ENCODE measurements at places on chromosomes 4 and X.

DNA sequence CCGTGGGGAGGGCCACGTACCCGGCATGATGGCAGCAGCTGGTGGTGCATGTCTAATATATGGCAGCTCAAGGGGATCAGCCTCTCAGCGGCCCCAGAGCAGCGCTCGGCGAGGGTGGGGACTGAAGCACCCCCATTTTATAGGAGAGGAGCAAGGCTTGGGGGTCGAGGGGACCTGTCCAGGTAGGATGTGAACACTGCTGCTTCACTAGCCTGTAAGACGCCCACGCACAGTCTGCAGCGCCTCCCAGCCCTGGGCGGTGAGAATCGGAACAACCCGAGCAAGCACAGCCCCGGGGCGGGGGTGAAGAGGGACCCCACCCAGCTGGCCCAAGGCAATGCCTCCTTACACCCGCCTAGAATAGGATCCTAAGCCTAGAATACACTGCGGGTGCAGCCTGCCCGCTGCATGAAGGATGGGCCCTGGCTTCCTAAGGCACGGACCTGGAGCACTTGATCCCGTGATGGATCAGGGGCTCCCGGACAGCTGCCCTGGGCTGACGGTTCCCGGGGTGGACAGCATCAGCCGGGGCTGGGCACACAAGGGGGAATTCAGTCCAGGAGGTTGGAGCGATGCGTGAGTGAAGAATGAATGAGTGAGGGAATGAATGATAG is 17.6 kb downstream of the ADRA2C start:
- no peak for DNase-seq

GRCh38 chr4:47672696-47673095 is 165.2 kb downstream of the CORIN start:
- DNase-seq: no peak

GRCh38 chr4:122700178-122700725 is 32.3 kb upstream of the BBS12 start:
- no peak for DNase-seq

- no peak for DNase-seq
These were observed 14.9 kb upstream of the UGDH start for GRCh38 chr4:39541987-39542610.

DNA sequence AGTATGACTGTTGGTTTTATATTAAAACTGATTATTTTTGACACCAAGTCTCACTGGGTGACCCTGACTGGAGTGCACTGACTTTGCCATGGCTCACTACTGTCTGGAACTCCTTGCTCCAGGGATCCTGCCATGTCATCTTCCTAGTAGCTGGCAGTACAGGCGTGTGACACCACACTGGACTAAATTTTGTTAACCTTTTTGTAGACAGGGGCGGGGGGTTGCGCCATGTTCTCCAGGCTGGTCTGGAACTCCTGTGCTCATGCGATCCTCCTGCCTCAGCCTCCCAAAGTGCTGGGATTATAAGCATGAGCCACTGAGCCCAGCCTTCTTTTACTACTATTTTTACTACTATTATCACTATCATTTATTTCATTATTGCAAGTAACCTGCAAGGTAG is 8.9 kb downstream of the XAGE1A start:
- DNase-seq: no peak

DNA sequence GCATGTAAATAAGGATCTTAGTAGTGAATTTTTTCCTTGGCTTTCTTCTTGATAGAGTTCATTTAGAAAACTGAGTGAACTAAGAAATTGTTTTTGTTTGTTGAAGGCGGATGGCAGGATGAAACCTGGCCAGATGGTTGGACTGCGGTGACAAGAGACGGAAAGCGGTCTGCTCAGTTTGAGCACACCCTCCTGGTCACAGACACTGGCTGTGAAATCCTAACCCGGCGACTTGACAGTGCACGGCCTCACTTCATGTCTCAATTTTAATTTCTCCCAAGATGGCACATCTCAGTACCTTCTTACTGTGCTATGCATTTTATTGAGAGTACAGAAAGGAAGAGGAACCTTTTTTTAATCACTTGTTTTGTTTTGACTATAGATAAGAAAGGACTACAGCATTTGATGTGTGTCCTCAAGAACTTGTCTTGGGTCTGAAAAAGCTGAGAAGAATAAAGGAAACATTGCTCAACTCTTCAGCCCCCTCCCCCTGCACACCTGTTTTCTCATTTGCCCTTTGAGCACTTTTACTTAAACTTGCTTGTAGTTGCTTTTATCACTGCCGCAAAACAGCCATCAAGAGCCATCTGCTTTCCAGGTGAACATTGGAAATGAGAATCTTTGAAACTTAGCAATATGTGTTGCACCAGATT is 27.4 kb downstream of the ADH5 start:
- DNase-seq: no peak

DNA sequence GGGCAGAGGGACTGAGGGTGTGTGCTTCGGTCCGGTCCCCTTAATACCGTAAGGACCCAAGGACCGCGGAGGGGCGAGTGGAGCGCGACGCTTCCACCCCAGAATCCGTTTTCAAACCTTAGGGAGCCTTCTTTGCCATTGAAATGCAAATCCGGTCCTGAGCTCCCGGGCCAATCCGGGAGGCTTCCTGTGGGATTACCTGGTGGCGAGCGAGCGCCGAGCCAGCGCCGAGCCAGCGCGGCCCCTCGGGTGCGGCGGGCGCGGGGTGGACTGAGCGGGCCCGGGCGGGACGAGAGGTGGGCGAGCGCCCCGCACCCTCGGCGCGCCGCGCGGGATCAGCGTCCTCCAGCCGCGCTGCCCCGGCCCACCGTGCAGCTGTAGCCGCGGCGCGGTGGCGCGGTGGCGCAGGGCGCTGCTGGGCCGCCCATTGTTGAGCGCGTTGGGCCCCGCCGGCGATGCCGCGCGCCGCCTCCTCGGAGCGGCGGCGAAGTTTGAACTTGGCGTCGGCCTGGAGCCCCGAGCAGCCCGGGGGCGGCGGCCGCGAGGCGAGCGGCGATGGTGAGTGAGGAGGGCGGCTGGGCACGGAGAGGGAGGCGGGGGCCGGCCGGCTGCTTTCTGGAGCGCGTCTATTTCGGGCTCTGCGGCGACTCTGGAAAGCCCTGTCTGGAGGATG is 208.7 kb downstream of the SOWAHB start:
- DNase-seq: no peak

- DNase-seq: no peak
These were observed 13.0 kb downstream of the SH3BP2 start for GRCh38 chr4:2805712-2806389.

DNA sequence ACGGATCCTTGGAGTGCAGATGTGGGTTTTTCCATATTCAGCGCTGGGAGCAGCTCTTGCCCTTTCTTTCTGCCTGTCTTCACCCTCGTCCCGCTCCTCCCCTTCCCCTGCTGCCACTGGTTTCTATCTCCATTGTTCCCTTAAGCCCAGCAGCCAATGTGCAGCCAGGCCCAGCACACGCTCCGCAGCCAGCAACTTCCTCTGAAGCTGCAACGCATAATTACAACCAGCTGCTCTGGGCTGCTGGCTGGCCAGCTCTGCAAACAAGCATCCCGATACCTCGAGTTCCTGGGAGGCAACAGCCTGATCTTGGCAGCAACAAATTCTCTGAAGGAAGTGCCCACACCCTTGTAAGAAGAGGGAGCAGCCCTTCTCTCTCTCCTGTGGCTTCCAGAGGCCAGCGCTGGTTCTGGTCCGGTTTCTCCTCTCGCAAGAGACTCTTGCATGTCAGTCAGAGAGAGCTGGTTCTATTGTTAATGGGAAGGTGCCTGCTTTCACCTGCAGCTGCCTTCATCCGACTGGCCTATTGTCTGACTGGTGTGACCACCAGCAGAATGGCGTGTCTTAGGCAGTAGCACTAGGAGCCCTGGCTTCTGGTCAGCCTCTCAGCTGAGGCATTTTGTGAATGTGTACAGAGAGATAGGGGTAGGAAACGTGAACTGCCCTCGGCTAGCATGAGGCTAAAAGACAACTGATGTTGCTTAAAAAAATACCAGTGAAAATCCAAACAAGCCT is 83.8 kb upstream of the MAML3 start:
- DNase-seq: peak; percentile 79

- DNase-seq: no peak
These were observed 28.9 kb downstream of the FGF5 start for GRCh38 chr4:80295336-80295735.

DNA sequence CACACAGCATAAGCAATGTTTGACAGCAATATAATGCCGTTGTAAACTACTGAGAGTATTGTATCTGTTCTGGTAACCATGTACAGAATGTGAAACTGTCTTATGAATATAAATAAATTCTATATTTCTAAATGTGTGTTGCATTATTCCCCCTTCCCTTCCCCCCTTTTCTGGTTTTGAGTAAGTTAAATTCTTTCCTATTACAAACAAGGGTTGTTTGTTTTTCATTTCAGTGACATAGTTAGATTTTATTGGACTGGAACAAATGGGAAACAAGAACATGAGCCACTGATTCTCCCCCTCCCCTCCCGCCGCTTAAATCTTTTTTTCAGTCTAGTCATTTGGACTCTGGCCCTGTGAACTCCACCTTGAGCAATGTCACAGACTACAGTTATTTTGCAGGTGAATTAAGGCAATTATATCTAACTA is 69.8 kb downstream of the GPAT3 start:
- DNase-seq: no peak

GRCh38 chrX:17768997-17769396 is 31.7 kb downstream of the SCML1 start:
- no peak for DNase-seq

DNA sequence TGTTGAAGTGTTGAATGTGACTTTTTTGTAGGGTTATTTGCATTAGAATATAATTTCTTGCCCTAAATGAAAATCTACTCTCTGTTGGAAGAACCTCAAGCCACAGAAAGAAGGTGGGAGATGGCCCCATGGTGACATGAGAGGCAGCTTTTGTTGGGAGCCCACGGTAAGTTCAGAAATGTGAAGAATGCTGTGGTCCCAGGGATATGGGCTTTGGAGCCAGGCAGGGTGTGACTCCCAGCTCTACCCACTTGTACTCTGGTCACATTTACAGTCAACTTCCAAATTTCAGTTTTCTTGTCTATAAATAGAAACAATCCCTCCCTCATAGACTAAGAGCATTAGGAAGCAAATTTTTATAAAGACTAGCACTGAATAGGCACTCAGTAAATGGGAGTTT is 177.8 kb downstream of the RAB28 start:
- no peak for DNase-seq

DNA sequence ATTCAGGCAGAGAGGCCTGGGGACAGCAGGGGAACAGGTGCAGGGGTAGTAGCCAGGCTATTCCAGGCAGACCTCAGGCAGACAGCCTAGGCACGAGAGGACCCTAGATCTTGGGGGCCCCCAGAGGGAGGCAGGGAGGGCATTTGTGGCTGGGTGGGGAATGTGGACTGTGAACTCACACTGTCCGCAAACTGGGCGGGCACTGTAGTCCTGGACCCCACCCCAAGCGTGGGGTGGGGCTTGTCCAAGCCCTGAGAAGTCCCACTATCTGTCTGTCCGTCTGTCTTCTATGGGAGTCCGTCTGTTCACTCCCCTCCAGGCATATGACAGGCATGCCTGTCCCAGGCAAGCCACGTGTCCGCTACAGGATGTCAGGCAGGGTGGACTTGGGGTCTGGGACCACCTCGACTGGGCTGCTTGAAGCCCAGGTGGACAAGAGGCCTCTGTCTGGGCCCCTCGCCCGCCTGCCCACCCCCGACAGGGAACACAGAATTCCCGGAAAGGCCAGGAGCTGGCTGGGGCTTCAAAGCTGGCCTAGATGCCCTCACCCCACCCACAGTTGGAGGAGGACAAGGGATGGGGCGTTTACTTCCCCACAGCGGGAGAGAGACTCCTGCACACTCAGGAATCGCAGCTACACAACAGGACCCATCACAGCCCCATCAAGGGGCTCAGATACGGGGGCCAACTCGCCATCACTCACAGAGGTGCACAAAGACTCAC is at the start of gene SLC38A5:
Gene SLC38A5, minus strand, starts transcription at position 151 of the 723 bp plus-strand sequence. CDS start 2,336 bp downstream, outside the sequence.
- no peak for DNase-seq

DNA sequence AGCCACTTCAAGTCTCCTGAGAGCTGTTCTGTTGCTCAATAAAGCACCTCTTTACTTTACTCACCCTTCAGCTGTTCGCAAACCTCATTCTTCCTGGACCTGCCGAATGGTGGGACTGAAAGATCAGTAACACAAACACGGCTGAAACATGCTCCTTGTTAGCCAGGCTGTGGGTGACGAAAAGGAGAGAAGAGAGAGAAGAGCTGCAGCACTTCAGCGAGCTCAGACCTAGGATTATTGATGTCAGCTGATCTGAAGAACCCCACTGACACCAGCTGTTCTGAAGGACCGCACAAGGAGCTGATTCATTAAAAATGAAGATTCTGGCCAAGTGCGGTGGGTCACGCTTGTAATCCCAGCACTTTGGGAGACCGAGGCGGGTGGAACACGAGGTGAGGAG is 2020.0 kb upstream of the ADGRL3 start:
- no peak for DNase-seq

GRCh38 chr4:69649629-69650028 is 3.4 kb downstream of the UGT2A1 start:
- DNase-seq: no peak

DNA sequence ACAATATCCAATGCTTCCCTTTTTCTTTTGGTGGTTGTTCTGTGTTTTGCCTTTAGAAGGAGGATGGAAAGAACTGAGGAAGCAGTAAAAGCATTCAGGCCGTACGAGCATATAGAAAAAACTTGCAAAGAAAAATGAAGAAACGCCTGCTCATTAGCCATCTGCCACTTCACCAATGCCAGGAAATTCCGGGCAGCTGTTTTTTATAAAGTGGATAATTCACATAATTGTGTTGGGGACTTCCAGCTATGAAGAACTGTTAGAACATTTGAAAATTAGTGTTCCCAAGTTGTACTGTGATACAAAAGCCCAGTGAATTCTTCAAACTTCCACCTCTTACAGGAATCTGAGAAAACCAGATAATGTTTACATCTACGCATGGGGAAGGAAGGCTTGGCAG is 11.7 kb downstream of the RELL1 start:
- no peak for DNase-seq

- DNase-seq: peak; percentile 57
These were observed 79.8 kb downstream of the HCCS start for GRCh38 chrX:11190745-11191510.
